Head of caudate nucleus (tissue), 42 donors: ENCODE measurements at places on chromosomes 4 and X.

- DNase-seq, result no peak
Observed at GRCh38 chr4:55729351-55730279, 90.0 kb upstream of the EXOC1L start.

GRCh38 chr4:146550161-146550560 is 28.4 kb upstream of the SLC10A7 start:
- no peak for DNase-seq

GRCh38 chrX:68365341-68365740 is 68.0 kb downstream of the OPHN1 start:
- no peak for DNase-seq

- no peak for DNase-seq
Observed at GRCh38 chrX:19065535-19065934, 56.7 kb downstream of the ADGRG2 start.

GRCh38 chrX:57674861-57675260 is 5.2 kb downstream of the NLRP2B start:
- no peak for DNase-seq
